ENCODE measurements at places on chromosomes 5 and 9.

- DNase-seq, result no peak
Measured at GRCh38 chr9:112198646-112199045, 23.5 kb upstream of the SUSD1 start.

- DNase-seq, result no peak
Measured at GRCh38 chr9:15374310-15374709, 48.4 kb upstream of the SNAPC3 start.

- no peak for DNase-seq
Measured at GRCh38 chr9:38178237-38178636, 109.2 kb upstream of the SHB start.

DNA sequence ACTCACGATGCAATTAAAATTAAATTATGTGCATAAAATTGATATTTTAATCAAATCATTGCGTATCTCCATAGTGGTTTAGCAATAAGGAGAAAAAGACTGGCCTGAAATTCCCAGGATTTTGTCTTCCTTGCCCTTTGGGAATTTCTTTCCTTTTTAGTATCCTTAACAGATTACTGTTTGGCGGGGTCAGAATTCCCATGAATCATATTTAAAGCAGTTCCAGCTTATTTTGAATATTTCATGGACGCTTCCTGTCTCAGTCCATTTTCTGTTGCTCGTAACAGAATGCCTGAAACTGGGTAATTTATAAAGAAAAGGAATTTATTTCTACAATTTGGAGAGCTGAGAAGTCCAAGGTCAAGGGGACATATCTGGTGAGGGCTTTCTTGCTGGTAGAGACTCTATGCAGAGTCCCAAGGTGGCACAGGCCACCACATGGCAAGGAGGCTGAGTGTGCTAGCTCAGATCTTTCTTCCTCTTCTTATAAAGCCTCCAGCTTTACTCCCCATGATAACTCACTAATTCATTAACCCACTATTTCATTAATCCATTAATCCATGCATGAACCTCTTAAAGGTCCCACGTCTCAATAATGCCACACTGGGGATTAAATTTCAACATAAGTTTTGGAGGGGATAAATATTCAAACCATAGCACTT lies 37.8 kb downstream of the CDH6 start:
- DNase-seq, result no peak

DNA sequence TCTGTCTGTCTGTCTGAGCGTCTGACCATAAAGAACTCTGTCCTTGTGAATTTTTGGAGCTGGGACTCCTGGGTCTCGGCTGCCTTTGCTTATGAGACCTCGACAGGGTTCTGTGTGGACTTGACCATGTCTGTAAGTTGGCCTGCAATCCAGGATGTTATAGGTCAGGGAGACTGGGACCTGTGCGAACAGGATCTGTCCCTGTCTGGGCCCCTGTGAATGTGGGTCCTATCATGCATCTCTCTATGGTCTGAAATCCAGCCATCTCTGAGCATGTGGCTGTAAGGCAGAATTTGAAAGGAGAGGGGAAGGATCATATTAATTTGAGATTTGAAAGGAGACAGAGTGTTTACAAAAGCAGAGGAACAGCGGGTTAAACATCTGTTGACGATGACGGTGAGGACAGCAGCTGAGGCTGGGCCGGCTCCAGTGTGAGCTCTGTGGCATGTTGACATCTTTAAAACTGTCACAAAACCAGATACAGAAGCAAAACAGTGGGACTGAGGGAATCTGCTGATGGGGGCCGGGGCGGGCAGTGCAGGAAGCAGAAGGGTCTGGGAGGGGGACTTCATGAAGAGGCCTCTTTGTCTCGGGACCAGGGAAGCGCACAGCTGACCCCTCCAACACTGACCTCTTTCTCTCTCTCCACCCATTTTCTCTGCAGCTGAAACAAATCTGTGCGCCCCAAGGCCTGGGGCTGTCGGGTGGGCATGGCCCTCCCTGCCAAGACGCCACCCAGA lies 19.1 kb upstream of the MVB12B start:
- DNase-seq, result no peak

GRCh38 chr5:106833517-106833916 lies 837.2 kb downstream of the EFNA5 start:
- DNase-seq, result no peak

GRCh38 chr5:109030360-109031143 lies 282.9 kb downstream of the FER start:
- DNase-seq, result no peak

DNA sequence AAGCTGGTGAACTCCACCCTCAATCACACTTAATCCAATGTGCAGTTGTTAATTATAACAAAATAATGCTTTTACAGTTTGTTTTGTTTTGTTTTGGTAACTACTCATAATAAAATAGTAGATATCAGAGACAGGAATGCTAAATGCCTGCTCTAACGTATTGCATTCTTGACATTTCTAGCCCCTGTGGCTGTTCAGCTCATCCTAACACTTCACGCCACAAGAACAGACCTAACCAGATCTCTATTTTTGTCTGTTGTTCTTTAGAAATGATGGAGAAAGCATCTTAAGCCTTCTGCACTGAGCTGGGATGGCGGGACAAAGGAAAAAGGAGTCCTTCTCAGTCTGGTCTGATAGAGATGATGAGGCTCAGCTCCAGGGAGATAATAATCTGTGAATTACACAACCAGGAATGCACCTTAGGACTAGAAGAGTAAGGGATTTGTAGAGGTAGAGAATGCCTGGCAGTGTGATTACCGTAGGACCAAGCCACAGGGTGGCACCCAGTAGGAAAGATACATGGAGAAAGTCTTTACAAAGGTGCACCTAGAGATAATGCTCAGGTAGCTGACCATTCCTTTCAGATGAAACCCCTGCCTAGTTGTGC lies 628.8 kb downstream of the PDE4D start:
- DNase-seq, result no peak

DNA sequence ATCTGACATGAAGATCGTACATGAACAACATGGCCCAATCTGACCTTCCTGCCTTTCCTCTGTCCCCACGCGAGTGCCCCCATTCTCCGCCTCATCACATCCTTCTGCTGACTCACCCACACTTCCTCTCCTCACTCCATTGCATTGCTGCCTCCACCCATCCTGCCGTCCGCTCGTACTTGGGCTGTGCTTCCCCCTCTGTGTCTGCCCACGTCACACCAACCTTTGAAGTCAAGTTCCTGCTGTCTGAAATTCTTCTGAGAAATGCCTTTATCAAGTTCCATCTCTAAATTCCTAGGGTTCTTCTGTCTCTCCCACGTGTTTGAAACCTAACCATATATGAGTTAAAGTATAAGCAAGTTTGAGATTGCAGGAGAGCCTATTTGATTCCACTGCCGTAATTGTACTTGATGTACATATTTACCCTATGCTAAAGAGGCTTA lies 18.0 kb upstream of the STARD4 start:
- peak; percentile 71 for DNase-seq

DNA sequence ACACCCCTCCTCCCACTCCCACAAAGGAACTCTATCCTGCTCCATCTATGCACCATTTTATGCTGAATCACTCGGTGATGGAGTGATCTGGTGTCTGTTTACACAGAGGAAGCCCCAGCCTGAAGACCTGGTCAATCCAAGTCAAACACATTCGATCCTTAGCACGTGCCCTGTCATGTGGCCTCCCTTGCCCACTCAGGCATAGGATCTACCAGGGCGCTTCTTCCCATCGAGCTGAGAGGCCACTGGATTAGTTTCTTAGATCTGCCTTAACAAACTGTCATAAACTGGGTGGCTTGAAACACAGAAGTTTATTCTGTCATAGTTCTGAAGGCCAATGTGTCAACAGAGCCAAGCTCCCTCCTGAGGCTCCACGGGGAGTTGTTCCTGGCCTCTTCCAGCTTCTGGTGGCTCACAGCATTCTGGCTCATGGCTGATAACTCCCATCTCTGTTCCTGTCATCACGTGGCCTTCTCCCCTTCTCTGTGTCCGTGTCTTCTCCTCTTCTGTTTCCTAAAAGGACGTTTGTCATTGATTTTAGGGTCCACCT lies 34.2 kb downstream of the FOXI1 start:
- DNase-seq, result no peak

DNA sequence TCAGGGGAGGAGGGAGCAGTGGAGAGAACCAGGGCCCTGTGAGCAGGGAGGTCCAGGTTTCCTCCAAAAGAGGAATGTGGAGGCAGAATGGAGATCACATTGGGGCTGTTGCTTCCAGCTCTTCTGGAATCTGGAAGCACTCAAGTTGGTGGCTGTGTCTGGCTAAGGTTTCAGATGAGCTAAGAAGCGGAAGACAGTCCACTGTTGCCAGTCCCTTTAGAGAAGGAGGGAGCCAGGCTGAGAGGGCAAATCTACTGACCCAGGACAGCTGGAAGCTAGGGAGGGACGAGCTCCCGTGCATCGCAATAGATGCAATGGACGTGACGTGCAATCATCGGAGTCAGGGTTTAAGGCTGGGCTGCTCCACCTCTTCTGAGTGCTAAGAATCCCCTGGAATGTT lies 71.2 kb downstream of the TENT4A start:
- DNase-seq, result no peak

- DNase-seq, result no peak
Measured at GRCh38 chr5:73902327-73903051, 276.5 kb downstream of the ARHGEF28 start.

All from SW 1271 (cell line).